HepG2 (cell line): ENCODE measurements at places on chromosomes 3 and 15. TPM values are rescaled to one million over a fixed set of nuclear protein-coding genes. Genes with fewer than 3 reads are reported as not detected.

- no peak for DNase-seq
Observed at GRCh38 chr15:90227816-90228772, 5.6 kb downstream of the CIB1 start.

- peak; percentile 42 for DNase-seq
Observed at GRCh38 chr3:151067158-151067557, 18.3 kb upstream of the MED12L start.

GRCh38 chr3:197881270-197881969 is 68.6 kb upstream of the RPL35A start:
- no peak for DNase-seq

DNA sequence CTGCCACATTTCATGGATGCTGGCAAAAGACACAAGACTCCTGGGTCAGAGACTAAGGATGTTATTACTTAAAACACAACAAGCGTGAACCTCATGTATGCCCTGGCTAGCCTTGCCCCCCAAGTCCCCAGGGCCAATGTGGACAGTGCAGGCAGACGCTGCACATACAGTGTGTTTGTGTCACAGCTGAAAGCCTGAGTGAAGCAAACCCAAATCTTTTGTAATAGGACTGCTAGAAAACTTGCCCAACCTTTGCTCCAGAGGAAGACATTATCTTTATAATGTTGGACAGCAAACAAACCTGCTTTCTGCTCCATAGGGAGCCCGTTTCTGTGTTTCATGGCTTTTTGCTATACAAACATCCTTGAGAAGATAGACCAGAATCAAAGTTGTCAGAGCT is 282.0 kb upstream of the RORA start:
- DNase-seq: no peak

DNA sequence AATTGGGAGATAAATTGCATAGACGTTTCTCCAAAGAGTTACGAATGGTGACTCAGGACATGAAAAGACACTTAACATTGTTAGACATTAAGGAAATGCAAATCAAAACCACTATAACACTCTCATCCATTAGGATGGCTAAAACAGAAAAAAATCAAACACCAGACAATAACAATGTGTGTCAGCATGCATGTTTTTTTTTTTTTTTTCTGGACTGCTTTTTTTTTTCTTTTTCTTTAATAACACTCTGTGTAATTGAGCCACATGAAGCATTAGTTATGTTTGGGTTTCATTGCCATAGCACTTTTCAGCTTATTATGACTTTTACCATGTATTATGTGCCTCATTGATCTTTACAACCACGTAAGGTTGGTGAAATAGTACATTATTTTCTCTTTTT is 95.0 kb downstream of the NFKBIZ start:
- no peak for DNase-seq

- DNase-seq: no peak
Observed at GRCh38 chr3:114442246-114442645, 148.4 kb downstream of the TIGIT start.

DNA sequence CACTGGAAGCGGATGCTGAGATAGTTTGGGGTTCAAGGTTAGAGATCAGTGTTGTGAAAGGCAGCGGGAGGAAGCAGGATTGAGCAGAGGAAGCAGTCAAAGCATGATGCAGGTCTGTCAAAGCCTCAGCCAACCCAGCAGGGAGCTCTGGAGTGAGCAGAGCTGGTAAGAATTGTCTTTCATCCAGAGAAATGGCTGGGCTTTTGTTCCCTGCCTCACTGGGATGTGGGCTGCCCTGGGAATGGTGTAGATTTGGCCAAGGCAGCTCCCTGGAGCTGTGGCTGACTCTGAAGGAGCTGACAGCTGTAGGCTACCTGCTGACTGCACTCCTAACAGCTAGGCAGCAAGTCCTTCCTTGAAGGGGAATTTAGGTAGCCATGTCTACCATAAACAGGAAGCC is 61.9 kb upstream of the STXBP5L start:
- DNase-seq: no peak

DNA sequence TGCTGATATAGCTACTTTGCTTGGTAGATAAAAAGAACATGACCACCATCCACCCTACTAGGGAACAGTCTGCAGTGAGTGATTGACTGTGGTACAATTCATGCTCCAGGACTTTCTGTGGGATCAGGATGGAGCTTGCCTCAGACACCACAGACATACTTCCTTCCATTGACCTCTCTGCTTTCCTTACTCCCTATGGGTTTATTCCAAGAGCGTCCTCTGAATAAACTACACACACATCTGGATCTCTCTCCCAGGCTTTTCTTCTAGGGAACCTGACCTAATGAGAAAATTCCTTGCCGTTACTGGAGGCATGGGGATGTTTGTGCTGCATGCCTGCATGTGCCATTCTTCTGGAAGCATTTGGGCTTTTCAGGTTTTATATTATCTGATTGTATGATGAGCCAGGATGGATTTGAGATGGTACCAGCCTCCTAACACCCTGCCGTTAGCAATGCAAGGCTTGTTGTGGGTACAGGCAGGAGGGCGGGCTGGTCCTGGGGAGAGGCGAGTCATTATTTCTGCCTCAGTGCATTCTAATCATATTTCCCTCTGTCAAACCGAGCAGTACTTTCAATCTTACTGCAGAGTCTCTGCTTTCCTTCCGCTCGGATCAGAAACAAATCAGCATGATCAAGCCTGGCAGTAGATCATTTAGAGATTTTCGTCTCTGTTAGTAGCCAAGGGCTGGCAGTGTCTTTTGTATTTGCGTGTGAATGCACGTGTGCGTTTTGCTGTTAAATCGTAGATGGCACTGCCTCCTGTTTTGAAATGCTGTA is 279.2 kb downstream of the PDCD6IP start:
- DNase-seq: no peak

HDC gene
- total RNA-seq: not detected in 2 replicates

CACNA1D gene
- 0.38 and 0.45 TPM in 2 replicates for total RNA-seq

GPR27 gene
- not detected in 2 replicates for total RNA-seq

XCR1 gene
- not detected in 2 replicates for total RNA-seq

FSIP1 gene
- total RNA-seq: 0.11 and 0.18 TPM in 2 replicates
